ENCODE measurements at places on chromosomes 12 and 14.

- DNase-seq = no peak
These were observed 54.0 kb upstream of the OAS1 start for GRCh38 chr12:112852810-112853209.

DNA sequence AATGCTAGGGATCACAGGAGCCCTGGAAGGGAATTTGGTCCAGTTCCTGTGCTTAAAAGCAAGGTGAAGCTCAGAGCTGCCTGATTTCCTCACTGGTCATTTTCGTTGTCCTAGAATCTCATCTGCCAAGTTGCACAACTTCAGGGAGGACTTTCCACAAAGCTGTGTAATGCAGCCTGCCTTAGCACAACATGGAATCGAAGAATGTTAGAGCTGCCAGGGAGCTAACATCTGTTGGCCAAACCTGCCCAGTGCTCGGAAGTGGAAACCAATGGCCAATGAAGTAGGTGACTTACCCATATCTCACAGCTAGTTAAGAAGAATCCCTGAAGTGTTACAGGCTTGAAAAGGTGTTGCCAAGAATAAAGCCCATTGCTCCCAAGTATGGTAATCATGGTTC is 79.9 kb upstream of the SSTR1 start:
- no peak for DNase-seq

- DNase-seq = peak; percentile 59
These were observed at the start of gene RAPGEF3 for GRCh38 chr12:47758834-47759690. TSS of gene RAPGEF3 (minus strand) at chr12:47758880. CDS start at chr12:47758556, 324 bp downstream.

DNA sequence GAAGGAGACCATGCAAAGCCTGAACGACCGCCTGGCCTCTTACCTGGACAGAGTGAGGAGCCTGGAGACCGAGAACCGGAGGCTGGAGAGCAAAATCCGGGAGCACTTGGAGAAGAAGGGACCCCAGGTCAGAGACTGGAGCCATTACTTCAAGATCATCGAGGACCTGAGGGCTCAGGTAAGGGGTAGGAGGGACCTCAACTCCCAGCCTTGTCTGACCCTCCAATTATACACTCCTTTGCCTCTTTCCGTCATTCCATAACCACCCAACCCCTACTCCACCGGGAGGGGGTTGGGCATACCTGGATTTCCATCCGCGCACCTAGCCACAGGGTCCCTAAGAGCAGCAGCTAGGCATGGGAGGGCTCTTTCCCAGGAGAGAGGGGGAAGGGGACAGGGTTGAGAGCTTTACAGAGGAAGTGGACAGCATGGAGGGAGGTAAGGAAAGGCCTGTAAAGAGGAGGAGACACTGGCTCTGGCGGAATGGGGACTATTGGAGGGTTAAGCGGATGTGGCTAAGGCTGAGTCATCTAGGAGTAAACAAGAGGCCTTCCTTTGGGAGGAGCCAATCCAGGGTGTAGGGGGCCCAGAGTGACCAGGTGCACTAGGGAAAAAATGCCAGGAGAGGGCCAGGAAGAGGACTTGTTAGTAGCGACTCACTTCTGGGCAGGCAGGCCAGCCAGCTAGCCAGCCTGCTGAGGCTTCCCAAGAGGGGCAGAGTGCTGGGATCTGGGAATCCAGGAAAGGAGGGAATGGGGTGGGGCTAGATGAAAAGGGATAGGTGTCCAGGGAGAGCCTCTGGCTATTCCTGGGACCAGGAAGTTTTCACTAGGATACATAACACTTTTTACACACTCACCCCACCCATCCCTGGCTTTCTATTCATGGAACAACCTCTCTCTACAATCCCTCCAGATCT is 754 bp downstream of the KRT18 start:
- DNase-seq = no peak

DNA sequence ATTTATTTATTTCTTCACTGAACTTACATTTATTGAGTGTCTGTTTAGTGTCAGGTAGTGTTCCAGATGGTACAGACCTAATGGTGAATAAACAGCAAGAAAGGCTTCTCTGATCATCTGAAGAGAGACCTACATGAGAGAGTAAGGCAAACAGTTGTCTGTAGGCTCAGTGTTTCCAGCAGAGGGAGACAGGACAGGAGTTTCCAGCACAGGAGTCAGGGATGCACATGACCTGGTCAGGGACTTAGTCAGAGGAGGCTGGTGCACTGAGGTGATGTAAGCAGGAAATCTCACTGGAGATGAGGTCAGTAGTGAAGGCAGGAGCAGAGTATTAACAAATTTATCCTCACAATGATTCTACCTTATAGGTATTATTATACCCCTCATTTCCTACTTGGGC is 233.2 kb downstream of the MDGA2 start:
- DNase-seq = no peak

- DNase-seq = no peak
These were observed 119.1 kb downstream of the INSM2 start for GRCh38 chr14:35653045-35653444.

GRCh38 chr14:22095860-22096513 is 422.4 kb upstream of the OR4E1 start:
- no peak for DNase-seq

DNA sequence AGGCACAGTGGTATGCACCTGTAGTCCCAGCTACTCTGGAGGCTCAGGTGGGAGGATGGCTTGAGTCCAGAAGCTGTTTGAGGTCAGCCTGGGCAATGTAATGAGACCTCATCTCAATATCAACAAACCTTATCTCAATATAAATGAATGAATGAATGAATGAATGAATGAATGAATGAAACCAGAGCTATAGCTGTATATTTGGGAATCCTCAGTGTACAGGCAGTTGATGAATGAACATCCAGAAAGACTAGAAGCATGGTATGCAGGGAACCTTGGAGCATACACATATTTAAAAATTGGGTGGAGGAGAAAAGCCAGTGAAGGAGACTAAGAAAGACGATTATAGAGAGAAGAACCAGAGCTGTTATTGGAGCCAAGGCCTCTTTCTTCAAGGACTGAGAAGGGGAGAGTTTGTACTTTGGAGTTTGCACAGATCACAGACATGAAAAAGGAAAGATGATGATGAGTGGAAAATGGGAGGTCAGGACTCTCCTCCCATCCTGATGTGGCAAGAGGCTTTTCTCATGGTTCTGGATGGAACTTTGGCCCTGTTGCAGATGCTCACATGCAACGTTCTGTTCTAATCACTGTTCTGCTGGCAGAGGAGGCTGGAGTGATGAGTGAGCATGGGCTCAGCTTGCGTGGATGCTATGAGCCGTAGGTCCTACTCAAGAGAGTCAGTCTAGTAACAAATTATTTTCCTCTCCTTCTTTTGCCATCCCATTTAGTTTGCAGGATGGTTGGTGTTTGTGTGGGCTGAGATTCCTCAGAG is 114.4 kb downstream of the PRKCH start:
- no peak for DNase-seq

GRCh38 chr14:34895277-34895676 is 20.1 kb upstream of the BAZ1A start:
- DNase-seq = no peak

DNA sequence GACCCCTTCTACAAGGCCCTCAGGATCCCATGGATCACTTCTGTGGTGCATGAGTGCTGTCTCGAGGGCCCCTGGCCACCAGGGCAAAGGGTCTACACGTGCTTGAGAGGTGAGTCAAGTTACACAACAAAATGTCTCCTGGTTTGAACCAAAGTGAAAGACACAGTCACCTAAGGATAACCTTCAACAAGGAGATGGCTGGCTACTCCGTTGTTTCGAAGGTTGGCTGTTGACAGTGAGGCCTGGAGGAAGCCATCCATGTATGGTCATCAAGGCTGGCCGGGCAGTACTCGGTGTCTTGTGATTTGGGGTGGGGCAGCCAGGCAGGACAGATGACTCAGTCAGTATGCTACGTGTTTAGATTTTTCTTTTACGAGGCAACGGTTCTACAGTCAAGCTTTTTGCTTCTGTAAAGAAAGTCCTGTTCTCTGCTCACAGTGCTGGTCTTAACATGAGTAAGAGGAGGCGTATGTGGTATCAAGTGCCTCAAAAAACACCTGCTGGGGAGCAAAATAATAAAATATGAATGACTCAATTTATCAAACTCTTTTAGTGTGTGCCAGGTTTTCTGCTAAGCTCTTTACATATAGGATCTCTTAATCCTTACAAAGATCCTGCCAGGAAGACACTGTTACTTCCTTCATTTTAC is 18.0 kb upstream of the NT5DC3 start:
- no peak for DNase-seq

DNA sequence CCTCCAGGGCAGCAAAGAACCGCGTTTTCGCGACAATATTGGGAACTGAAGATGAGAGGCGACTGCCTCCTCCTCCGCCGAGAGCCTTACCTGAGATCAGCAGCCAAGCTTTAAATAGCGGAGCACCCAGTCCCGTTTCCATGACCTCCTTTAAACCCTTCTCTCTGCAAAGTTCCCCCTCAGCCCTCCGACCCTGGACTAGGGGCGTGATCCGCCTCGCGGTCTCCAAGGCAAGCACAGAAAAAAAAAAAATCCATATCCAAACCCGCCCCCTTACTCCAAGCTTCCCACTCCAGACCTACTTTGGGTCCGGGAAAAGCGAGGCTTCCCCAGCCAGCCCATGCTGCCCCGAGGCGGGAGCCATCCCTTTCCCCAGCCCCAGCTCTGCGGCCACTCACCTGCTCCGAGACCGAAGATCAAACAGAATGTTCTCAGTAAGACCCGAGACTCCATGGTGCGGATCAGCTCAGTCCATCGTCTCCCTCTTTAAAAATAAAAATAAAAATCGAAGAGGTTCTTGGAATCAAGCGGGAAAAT is 630 bp downstream of the NELL2 start:
- DNase-seq = no peak

- no peak for DNase-seq
These were observed 59.2 kb downstream of the AACS start for GRCh38 chr12:125124320-125124966.

GRCh38 chr12:1744932-1745331 is 54.1 kb downstream of the ADIPOR2 start:
- DNase-seq = no peak

DNA sequence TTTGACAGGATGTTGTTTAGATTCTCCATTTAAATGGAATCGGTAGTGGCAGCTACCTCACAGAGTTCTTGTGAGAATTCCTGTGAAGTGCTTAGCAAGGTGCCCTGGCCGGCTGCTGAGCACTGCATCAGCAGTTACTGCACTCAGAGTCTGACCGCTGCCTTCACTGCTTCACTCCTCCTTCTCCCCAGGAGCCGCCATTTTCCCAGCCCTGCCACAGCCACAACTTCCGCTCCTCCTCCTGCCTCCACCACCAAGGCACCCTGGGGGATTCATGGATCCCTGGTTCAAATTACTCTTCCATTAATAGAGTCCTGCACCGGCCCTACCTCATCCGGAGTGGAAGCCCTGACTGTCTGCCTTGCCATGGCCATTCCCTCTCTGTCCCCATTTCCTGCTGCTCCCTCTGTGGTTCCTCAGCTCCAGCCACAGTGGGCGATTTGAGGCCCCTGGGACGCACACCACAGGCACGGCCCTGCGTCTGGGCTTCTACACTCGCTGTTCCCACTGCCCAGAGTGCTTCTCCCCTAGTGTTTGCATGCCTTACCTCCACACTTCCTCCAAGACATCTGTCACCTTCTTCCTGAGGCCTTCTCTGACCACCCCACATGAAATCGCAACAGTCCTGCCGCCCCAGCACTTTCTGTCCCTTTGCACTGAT is 210.3 kb downstream of the IPO8 start:
- no peak for DNase-seq

DNA sequence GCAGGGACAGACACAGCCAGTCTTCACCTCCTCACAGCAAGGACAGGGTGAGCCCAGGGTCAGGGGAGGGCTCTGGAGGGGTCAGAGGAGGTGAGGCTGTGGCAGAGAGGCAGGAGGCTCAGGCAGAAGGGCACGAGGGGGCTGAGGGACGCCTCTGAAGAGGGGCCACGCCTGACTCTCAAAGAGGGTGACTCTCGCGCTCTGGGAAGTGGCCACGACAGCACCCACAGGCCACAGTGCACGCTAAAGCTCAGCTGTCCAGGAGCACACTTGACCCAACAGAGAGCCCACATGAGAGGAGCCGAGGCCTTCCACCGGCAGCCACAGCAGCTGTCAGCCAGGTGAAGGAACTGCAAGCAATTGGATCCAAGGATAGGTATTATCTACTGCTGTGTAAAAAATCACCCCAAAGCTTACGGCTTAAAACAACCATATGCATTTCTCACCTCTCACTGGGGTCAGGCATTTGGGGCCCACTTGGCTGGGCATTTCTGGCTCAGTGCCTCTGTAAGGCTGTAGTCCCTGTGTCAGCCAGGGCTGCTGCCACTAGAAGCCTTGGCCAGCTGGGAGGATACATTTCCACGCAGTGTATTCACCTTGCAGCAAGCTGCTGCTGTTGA is 27.8 kb downstream of the SLC6A12 start:
- no peak for DNase-seq

DNA sequence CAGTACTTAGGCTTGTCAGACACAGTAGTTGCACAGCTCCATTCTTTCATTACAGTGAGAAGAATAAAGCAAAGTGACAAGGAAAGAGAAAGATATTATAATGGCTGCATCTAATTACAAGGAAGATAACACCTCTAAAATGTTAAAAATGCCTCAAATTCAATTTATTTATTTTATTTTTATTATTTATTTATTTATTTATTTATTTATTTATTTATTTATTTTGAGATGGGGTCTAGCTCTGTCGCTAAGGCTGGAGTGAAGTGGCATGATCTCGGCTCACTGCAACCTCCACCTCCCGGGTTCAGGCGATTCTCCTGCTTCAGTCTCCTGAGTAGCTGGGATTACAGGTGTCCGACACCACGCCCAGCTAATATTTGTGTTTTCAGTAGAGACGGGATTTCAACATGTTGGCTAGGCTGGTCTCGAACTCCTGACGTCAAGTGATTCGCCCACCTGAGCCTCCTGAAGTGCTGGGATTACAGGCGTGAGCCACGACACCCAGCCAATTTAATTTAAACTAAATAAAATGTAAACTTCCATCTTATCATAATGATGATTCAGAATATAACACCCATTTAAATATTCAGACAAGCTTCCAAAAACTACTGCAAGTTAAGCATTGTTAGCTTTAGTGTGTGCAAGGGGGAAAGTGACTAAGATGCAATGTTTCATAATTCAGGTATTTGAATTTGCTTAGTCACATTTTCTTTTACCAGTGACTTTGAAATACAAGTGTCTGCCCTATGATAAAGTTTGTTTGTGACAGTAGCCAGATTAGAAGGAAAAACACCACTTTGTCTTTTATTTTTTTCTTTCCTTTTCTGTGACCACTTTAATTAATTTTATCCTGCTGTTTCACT is 2.4 kb upstream of the CFAP54 start:
- DNase-seq = no peak

GRCh38 chr12:1865284-1865866 is 45.0 kb downstream of the LRTM2 start:
- no peak for DNase-seq

DNA sequence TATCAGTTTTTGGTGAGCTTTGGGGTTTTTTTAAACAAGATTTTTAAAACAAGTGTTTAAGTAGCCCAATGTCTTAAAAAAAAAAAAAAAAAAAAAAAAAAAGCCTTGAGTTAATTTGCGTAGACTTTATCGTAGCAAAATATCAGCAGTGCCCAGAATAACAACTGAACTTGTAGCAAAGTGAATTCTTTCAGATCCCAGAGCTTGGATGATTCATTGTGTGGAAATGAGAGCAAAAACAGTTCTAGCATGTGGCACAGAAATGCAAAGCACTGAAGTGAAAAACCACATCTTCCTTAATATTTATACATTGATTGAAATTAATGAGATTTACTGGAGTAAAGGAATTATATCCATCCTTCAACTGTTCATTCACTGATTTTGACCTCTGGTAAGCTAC is 258.1 kb downstream of the EGLN3 start:
- no peak for DNase-seq
